Stimulated activated CD4-positive, alpha-beta T cell treated with anti-CD3 and anti-CD28 coated beads, Interleukin-1b, Interleukin-23, amount 100 ng/mL, for 1 hour (primary cell): ENCODE measurements at places on chromosomes 11 and 22.

DNA sequence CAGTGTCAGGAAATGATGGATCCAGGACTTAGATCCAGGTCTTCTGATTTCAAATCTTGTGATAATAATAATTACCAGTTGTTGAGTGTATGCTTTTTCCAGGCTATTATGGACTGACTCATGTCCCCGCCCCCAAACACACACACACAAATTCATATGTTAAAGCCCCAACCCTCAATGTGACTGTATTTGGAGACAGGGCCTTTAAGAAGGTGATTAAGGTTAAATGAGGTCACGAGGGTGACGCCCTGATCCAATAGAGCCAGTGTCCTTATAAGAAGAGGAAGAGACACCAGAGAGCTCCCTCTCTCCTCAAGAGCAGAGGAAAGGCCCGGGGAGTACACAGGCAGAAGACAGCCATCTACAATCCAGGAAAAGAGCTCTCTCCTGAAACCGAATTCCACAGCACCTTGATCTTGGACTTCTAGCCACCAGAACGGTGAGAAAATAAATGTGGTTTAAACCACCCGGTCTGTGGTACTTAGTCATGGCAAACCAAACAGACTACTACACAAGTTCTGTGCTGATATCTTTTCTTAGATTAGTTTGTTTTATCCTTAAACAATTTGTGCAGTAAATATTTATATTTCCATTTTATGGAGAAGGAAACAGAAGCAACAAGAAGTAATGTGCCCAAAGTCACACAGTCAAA is 8.2 kb downstream of the TMPRSS5 start:
- DNase-seq = no peak

- DNase-seq = no peak
Observed at GRCh38 chr11:130533871-130534270, 85.4 kb downstream of the ADAMTS15 start.

- no peak for DNase-seq
Observed at GRCh38 chr11:128814856-128815705, 52.0 kb downstream of the KCNJ1 start.

GRCh38 chr11:93528252-93528651 is 14.9 kb downstream of the SMCO4 start:
- DNase-seq = no peak

DNA sequence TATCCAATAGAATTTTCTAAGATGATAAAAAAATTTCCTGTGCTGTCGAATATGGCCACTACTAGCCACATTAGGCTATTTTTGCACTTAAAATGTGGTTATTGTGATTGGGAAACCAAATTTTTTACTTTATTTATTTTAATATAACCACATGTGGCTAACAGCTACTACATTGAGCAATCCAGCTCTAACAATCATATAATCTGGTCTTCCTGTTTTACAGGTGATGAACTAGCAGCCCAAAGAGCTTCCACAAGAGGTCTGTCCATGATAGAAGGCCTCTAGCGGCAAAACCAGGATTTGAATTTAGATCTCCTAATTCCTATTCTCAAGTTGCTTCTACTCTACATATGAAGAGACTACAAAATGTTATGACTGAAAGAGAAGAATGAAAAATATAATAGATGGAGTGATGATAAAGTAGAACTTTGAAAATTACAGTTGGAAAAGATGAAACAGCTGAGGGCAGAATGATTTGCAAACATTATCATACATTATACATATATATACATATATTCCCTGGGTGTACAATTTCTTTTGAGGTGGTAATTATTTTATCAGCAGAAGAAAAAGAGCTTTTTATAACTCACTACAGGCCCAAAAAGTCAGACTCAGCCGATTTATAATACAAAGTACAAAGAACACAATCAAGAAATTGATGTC is 363.5 kb upstream of the PITPNB start:
- DNase-seq = no peak

GRCh38 chr11:83990160-83990733 is 704.1 kb upstream of the CCDC90B start:
- no peak for DNase-seq

- DNase-seq = no peak
Observed at GRCh38 chr11:68962527-68963250, 18.1 kb downstream of the MRGPRD start.

DNA sequence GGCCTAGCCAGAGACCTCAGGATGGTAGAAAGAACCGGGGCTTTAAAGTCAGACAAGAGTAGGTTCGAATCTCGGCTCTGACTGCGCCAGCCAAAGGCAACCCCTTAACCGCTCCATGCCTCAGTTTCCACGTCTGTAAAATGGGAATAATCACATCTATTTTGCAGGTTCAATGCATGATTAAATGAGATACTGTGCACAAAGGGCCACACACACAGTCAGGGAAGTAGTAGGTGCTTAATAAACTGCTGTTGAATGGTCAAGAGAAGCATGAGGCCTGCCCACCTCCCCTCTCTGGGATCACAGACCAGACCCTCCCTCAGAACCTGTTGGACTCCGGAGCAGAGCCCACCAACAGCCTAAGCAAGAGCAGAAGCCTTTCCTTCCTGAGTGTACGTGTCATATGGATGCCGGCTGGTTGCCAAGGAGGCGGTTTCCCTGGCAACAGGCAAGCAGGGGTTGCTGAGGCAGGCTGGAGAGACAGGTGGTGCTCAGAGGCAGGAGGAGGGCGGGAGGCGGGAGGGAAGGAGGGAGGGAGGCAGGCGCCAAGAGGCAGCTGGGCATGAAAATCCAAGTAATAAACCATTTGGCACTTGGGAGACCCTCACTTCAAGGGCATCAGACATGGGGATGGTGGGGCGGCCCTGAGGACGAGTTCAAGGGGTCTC is 43.9 kb downstream of the NFAM1 start:
- no peak for DNase-seq

DNA sequence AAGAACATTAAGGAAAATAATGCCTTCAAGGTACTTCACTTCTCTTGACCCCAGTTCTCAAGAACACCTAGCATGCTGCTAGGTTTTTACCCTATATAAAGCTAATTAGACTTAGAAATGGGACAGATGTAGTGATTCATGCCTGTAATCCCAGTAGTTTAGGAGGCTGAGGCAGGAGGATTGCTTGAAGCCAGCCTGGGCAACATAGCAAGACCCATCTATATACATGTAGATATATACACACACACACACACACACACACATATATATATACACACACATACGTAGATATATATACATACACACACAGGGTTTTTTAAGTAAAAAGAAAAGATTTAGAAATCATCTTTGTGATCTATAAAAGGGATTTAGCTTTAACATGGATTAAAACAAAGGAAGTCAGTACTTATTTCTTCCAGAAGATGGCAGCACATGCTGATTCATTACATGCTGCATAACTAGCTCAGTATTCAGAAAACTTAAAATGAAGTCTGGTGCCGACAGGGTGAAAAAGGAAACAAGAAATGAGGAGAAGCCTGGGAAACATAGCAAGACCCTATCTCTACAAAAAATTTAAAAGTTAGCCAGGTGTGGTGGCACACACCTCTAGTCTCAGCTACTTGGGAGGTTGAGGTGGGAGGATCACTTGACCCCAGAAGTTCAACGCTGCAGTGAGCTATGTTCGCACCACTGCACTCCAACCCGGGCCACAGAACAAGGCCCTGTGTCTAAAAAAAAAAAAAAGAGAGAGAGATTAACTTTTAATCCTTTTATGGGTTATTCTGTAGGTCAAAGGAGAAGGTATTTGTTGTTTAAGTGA is 28.5 kb upstream of the RBX1 start:
- DNase-seq = no peak

DNA sequence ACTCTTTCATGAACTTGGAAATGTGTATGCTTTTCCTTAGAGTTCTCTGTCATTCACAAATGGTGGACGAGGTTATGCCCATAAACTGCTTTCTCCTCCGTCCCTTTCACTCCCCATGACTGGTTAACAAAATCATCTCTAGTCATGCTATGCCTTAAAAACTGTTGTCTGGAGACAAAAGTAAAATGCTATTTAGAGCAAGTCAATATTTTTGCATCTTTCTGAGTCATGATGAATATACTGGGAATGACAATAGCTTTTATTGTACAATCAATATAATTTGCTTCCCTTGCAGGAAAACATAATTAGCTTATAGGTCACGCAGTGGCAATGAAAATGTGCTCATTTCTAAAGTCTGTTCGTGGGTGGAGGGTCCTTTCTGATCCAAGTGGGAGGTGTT is 216.7 kb upstream of the SORL1-AS1 start:
- DNase-seq = no peak

DNA sequence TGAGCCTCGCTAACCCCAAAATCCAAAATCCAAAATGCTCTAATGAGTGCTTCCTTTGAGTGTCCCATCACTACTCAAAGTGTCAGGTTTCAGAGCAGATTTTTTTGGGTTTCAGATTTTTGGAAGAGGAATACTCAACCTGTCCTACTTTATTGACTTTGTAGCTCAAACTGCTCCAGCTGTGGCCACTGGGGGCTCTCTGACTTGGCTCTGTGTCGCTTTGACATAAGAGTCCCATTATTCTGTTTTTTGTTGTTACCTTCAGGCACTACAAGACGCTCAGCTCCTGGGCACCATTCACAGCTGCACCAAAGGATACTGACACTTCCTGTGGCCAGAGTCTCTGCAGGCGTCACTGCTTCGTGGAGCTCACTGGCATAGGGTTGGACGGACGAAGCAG is 41.1 kb downstream of the PHF21B start:
- no peak for DNase-seq
